Bronchial epithelial cell (primary cell): ENCODE measurements at places on chromosomes 12 and 14.
A peak's percentile ranks its signal among the peaks of the same experiment; 100 is the strongest.

GRCh38 chr12:124527861-124528561, 39.4 kb downstream of the NCOR2 start:
- no peak for DNase-seq

- no peak for DNase-seq
These were observed 56.0 kb downstream of the KSR2 start for GRCh38 chr12:117912756-117913155.

- no peak for DNase-seq
These were observed at the start of gene FAIM2 for GRCh38 chr12:49903700-49904423. Gene FAIM2, minus strand, starts transcription at chr12:49903900. Its CDS starts 108 bp downstream, at chr12:49903792.

DNA sequence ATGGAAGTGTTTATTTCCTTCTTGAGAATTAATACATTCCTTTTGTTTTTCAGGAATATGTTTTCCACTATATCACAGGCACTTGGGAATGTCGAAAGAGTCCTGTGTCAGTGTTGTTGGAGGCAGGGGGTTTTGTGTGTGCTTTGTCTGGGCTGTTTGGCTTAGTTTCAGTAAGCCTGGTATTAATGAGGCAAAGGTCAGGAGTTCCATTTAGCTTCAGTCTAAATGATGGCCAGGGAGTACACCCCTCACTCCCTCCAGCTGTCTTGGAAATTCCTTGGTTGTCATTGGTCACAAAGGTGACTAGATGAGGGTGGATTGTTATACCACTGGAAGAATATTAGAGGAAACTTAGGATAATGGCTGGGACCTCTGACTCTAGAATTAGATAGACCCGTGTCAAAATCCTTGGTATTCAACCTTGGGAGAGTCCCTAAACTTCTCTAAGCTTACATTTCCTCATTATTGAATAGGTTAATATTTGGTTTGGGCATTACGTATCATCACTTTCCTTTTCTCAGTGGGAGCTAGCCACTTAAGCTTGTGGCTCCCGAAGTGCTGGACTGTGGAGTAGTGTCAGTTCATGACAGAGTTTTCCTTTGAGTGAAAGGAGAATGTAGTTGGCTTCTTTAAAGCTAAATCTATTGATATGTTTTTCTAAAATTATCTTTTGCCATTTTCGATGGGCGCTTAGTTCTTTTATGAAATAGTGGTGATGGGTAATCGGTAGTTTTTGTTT, 5.2 kb downstream of the FRS2 start:
- no peak for DNase-seq

DNA sequence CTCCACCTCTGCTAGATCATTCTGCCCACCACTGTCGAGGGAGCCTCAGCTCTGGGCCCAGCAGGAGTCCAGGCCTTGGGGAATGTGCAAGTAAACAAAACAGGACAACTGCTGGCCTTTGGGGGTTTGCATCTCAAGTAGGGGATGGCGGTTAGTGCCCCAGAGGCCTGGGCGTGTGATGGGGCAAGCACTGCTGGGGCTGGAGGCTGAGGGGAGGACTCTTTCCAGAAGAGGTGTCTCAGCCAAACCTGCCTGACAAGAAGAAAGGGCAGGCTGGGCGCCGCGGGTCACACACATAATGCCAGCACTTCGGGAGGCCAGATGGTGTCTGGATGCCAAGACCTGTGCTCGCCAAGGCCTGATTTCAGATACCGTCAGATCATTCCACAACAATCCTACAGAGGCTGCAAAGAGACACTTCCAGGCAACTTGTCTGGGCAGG, 8.6 kb upstream of the ALDH2 start:
- DNase-seq = peak; percentile 62

DNA sequence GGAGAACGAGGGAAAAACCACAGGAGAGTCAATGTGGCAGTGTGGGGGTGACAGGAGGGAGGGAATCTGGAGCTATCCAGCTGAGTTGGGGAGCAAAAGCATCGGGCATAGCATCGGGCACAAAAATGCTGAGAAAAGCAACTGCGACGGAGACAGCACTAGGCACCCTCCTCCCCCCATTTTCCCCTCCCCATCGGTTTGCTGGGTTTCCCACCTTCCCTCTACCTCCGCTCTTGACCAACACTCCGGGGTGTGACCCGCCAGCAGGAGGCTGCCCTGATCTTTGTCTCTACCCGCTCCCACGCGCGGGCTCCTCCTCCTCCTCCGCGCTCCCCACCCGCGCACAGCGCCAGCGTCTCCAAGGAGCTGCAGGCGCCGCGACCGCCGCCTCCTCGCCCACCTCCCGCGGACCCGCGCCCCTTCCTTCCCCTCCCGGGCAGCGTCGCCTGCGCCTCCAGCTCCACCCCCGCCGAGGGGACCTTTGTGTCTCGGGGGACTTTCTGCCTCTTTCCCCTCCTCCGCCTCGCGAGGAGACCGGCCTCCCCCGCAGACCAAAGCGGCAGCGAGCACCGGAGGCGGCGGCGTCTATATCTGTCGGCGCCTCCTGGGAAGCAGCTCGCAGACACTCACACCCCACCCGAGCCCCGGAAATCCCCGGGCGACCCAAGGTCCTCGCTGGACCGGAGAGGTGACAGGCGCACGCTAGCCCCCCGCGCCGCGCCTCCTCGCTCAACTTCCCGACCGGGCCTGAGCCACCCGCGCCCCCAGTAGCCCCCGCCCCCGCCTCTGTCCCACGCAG, 920 bp downstream of the CDK17 start:
- peak; percentile 29 for DNase-seq

- DNase-seq = no peak
These were observed 355.3 kb upstream of the SFSWAP start for GRCh38 chr12:131355361-131356245.

GRCh38 chr12:6390084-6390799, 6.3 kb downstream of the LTBR start:
- DNase-seq = no peak

GRCh38 chr14:42429401-42429800, 822.7 kb downstream of the LRFN5 start:
- peak; percentile 16 for DNase-seq

- no peak for DNase-seq
These were observed 408.9 kb downstream of the NAV3 start for GRCh38 chr12:78239544-78239943.

GRCh38 chr14:83816761-83817160, 1713.2 kb upstream of the FLRT2 start:
- DNase-seq = peak; percentile 20

GRCh38 chr14:68337279-68337678, 455.6 kb downstream of the ZFP36L1 start:
- no peak for DNase-seq

DNA sequence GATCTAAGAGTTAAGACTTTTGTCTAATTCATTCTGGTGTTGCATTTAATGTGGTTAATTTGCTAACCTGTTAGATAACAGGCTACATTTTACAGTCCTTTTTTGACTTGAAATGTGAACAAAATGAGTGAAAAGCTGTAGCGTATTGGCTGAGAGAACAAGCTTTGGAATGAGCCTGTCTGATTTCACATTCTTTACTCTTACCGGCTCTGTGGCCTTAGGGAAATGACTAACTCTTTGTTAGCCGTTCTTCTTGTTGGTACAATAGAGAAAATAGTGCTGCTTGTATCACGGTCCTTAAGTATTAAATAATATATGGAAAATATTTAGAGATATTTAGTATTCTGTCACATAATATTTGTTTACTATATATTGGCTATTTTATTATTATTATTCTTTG, 1.9 kb downstream of the MNAT1 start:
- DNase-seq = peak; percentile 79

DNA sequence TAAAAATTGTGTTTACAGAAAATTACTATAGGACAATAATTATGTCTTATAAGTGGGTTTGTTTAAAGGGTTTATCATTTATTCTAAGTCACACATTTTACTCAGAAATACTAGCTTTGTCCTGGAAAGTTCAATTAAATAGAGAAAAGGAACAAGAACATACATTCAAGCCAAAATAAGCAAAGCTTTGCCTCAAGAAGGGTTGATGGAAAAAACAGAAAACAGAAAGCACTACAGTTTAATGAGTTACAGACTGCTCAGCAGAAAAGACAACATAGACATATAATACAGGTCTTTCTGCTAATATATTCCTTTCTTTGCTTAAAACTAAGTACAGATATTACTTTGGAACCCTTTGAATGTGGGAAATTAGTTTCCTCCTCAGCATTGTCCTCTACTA, 703.0 kb upstream of the LRFN5 start:
- DNase-seq = no peak

- no peak for DNase-seq
These were observed 13.5 kb upstream of the TNFAIP2 start for GRCh38 chr14:103109535-103110441.

GRCh38 chr12:20097626-20098025, 270.7 kb upstream of the PDE3A start:
- no peak for DNase-seq

GRCh38 chr12:22458298-22458937, 85.9 kb downstream of the C2CD5 start:
- no peak for DNase-seq

DNA sequence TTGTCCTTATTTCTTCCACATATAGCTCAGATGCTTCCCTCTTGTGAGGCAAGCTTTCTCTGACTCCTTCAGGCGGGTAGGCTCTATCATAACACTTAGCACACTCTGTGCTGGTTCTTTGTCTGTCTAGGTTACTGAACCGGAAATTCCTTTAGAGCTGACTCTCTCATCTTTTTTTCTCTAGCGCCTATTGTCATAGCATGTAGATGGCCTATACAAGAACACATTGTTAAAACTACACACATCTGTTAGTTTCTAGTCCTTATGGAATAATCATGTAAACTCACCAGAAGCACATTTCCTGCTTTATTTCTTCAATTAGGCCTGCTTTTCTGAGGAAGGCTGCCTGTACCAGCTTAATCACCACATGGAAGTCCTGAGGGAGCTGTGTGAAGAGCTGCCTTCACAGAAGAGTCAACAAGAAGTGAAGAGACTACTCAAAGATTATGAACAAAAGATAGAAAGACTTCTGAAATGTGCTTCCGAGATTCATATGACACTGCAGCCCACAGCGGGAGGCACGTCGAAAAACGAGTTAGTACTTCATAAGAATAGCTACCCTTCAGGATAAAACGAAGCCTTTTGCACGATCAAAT, 143.9 kb downstream of the SYNE2 start:
- DNase-seq = peak; percentile 39

DNA sequence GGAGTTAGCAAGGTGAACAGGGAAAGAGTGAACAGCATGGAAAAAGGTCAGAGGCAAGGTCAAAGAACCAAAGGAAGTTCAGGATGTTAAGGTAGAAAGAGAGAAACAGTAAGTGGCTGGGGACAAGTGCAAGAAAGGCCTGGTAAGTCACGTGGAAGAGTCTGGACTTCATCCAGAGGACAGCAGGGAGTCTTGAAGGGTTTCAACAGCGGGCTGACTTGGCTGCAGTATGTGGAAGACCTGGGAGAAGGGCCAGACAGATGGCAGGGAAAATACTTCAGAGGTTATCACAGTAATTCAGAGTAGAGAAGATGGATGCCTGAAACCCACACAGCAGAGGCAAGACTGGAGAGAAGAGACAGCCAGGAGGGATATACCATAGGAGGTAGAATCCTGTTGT, 34.0 kb downstream of the CIT start:
- no peak for DNase-seq

DNA sequence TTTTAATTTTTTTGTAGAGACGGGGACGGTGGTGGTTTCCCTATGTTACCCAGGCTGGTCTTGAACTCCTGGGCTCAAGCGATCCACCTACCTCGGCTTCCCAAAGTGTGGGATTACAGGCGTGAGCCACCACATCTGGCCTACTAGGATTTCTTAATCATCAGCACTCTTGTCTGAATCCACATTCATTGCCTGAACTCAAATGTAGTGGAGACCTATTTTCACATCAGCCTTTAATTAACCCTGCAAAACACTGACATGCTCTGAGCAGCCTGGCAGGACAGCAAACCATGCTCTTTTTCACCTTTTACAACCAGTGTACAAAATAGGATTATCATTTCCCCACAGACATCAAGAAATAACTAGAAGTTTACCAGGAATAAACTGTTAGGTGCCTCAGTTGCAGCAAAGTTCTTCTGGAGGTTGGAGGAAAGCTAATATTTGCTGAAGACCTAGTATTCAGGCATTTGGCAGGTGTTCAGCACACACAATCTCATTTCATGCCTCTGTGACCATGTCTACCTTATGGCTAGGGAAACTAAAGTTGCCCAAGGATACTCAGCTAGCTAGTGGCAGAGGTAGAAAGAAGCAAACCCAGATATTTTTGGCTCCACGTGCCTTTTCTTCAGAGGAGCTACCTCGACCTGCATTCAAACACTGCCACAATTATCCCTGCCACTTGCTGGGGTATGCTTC, 37.7 kb downstream of the CFL2 start:
- DNase-seq = no peak

GRCh38 chr12:84464616-84465015, 448.0 kb downstream of the SLC6A15 start:
- DNase-seq = no peak

GRCh38 chr12:16346958-16347357, 487 bp upstream of the MGST1 start:
- peak; percentile 34 for DNase-seq

- no peak for DNase-seq
These were observed 172.9 kb downstream of the ZFP36L1 start for GRCh38 chr14:68619790-68620574.

- DNase-seq = no peak
These were observed at the start of gene TTC9 for GRCh38 chr14:70641548-70642302. Gene TTC9, plus strand, starts transcription at chr14:70641916. Its CDS starts 214 bp downstream, at chr14:70642130.

DNA sequence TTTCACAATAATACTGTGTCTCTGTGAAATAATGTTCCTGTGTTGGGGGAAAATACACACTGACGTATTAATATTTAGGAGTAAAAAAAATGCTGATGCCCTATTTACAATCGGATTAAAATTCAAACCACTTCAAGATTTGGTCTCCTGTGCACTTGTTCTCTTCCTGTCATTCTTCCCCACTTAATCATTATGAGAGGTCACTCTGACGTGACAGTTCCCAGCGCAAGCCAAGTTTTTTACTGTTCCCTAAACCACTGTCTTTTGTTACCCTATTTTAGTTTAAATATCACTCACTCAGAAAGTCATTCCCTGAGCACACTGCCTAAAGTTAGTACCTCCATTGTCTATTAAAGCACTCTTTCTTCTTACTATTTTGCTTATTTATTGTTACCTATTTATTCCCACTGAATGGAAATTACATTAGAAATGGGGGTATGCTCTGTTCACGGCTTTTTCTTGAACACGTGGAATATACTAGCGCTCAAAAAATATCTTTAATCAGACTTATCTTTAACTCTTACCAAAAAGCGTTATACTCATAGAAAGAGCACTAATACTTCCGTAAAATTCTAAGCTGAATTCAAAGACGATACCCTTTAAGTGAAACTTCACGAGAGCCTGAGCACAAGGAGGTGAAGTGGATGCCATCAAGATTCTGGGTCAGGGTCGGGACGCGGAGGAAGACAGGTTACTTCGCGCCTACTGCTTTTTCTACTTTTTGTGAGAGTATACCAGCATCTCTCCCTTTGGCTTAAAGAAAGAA, 670 bp upstream of the PSMA3 start:
- DNase-seq = peak; percentile 62

GRCh38 chr12:12505544-12506495, 56.8 kb downstream of the DUSP16 start:
- no peak for DNase-seq

- DNase-seq = no peak
These were observed 2.8 kb upstream of the TMEM229B start for GRCh38 chr14:67491285-67491684.

- no peak for DNase-seq
These were observed 1.4 kb upstream of the GLRX5 start for GRCh38 chr14:95533391-95533821.

- no peak for DNase-seq
These were observed 66.3 kb downstream of the NCOR2 start for GRCh38 chr12:124501112-124501561.

- DNase-seq = no peak
These were observed 52.8 kb downstream of the SLCO1B1 start for GRCh38 chr12:21183721-21184275.

- DNase-seq = peak; percentile 76
These were observed 17.4 kb upstream of the PYGL start for GRCh38 chr14:50961605-50962221.

GRCh38 chr12:10940389-10940788, 1.3 kb upstream of the TAS2R14 start:
- peak; percentile 98 for DNase-seq
